ENCODE measurements at places on chromosomes 12 and 14.

- DNase-seq = no peak
Measured at GRCh38 chr12:1794440-1795090, 25.8 kb upstream of the LRTM2 start.

- no peak for DNase-seq
Measured at GRCh38 chr14:24219080-24219479, 3.2 kb upstream of the MDP1 start.

GRCh38 chr14:50875359-50876070, 3.7 kb downstream of the ABHD12B start:
- no peak for DNase-seq

GRCh38 chr12:66776974-66777373, 98.1 kb upstream of the GRIP1 start:
- no peak for DNase-seq

- DNase-seq = no peak
Measured at GRCh38 chr12:122651520-122652224, 51.5 kb downstream of the HCAR2 start.

- no peak for DNase-seq
Measured at GRCh38 chr12:117580015-117580717, 218.7 kb upstream of the NOS1 start.

- DNase-seq = peak; percentile 78
Measured at GRCh38 chr14:105193916-105194782, 13.0 kb upstream of the NUDT14 start.

- no peak for DNase-seq
Measured at GRCh38 chr12:48389409-48389808, 38.7 kb upstream of the ZNF641 start.

DNA sequence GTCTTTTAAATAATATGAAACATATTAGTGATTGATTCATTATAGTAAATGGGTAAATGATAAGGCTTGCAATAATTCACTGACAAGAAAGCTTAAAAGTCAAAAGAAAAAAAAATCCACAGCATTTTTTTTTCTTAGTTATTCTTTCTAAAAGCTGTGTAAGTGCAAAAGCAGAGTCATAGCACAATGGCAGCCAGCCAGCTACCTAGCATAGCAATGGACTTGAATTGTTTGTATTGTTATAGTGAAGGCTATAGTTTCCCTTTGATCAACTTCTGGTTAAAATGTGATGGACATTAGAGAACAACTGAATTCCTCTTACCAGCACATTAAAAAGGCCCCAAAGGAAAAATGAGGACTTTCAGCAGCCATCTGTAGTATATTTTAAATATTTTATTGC, 232.1 kb downstream of the NAV3 start:
- DNase-seq = no peak

DNA sequence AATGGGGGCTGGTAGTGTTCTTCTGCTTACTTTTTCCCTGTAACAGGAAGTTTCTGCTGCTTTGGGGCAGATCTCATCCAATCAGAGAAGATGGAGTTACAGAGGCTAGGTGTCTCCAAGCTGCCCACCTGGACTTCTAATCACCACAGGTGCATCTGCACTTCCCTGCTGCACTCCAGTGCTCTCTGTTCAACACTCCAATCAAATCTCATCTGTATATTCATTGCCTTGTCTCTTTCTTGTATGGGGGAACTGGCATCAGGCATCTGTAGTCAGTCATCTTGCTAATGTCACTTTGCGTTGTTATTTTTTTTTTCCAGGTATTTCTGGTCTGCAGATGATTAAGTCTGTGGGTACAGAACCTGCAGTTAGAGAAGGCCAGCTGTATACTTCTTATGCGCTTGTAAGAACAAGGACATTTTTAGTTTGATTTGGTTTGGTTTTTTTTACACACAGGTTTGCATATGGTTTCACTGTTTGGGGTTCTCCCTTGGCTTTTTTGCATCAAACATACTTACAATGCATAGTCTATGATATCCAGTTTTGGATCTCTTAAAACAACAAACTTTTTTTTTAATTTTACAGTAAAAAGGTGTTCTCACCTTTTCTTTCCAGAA, 116.0 kb downstream of the METTL25 start:
- DNase-seq = no peak

- no peak for DNase-seq
Measured at GRCh38 chr14:103931422-103931821, 3.2 kb downstream of the TDRD9 start.

- no peak for DNase-seq
Measured at GRCh38 chr12:119621878-119622277, 28.3 kb downstream of the TMEM233 start.

DNA sequence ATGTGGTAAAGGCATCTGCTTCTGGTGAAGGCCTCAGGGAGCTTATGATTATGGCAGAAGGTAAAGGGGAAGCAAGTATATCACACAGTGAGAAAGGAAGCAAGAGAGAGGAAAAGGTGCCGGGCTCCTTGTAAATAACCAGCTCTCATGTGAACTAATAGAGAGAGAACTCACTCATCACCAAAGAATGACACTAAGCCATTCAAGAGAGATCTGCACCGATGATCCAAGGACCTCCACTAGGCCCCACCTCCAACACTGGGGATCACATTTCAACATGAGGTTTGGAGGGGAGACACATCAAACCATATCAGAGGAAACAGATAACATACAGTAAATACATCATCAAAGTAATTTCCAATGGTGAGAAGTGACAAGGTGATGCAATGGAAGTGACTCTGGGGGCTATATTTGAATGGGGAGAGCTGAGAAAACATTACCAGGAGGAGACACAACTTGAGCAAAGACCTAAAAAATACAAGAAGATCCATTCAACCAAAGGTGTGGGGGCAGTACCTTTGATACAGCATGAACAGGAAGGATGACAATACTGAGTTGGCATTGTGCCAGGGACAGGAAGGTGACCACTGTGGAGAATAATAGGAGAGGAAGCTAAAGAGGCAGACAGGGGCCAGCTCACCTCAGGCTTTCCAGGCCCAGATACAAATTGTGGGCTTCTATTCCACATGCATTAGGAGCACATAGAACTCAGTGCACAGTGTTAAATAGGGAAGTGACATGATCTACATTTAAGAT, 134.4 kb upstream of the GRIP1 start:
- DNase-seq = peak; percentile 16

- DNase-seq = peak; percentile 21
Measured at GRCh38 chr12:21527451-21528180, 1.5 kb downstream of the SPX start.

- DNase-seq = no peak
Measured at GRCh38 chr12:32034045-32034444, 72.6 kb upstream of the BICD1 start.

- DNase-seq = no peak
Measured at GRCh38 chr14:84490081-84490480, 1039.9 kb upstream of the FLRT2 start.

DNA sequence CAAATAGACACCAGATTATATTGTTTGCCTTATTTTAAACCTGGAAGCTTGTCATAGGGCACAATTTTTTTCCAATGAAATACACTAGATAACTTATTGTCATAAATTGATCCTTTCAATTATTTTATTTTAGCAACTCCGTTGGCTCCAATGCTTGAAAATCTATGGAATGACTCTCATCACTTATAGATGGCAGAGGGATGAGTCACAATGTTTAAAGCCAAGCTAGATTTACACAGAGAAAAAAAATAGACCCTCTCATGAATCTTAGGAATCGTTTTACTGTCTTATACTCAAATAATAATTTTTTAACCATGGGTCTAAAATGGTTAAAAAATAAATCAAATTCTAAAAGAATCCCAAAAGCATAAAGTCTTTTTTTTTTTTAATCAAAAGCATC, 1276.6 kb upstream of the FLRT2 start:
- no peak for DNase-seq

DNA sequence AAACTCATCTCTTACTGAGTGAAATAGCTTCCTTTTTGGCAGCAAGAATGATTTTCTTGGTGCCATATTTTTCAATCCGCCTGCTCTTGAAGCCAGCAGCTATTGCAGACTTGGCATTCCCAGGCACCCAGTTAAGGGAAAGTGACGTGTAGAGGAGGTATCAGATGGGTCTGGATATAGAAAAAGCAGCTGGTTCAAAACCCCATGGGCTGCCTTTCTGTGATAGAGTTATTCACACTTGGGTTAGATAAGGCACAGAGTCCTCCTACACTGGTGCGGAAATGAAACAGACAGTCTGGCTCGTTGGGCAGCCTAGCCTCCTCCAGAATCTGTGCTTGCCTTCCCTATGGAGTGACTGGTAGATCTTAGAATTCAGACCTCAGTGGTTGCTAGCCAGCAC, 62.2 kb downstream of the PTPN11 start:
- no peak for DNase-seq

DNA sequence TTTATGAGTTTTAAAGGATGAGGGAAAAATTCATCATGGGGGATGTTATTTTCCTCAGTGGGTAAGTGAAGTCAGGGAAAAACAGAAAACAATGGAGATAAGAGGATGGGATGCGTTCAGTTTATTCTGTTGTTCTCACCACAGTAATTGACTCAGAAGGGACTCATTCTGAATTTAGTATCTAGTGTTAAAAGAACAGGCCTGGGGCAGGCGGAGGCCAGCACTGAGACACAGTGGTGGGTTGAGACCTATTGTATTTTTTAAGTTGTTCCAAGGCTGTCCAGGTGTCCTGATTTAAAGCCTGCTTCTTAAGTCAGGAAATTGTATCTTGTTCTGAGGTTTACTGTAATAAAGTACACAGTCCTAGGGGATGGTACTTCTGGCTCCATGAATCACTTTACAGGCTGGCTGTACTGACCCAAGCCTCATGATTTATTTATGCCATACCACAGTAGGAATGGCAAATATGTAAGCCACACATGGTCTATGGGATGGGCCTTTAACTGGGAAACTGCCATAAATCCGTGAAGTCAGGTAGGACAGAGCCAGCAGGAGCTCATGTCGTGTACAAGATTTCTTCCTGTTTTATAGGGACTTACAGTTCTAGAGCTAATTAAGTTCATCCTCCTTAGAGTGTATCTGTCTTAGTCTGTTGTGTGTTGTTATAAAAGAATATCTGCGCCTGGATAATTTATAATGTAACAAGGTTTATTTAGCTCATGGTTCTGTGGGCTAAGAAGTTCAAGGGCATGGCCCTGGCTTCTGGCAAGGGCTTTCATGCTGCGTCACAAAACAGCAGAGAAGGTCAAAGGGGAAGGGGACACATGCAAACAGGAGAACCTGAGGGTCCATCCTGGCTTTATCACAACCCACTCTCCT, 244.1 kb downstream of the FBXL14 start:
- DNase-seq = no peak

GRCh38 chr12:110373962-110374611, 29.4 kb downstream of the ANAPC7 start:
- no peak for DNase-seq
